ENCODE measurements at places on chromosomes 1 and 21. TPM values are rescaled to one million over a fixed set of nuclear protein-coding genes. Genes with fewer than 3 reads are reported as not detected.

Gene DYRK3
- 34.5 TPM for total RNA-seq

Gene MEX3A
- 3.3 TPM for total RNA-seq

Gene HENMT1
- 2.1 TPM for total RNA-seq

Gene IL19
- total RNA-seq = not detected

Gene DRAXIN
- 1.2 TPM for total RNA-seq

Gene ADORA1
- total RNA-seq = 5.7 TPM

Gene NEK2
- total RNA-seq = 17.3 TPM

Gene TSPAN2
- total RNA-seq = 0.30 TPM

Gene SPRR2F
- total RNA-seq = not detected

Gene PMVK
- total RNA-seq = 4.4 TPM

Gene SGIP1
- 4.4 TPM for total RNA-seq

Gene PPIAL4G
- not detected for total RNA-seq

Gene TRIM67
- total RNA-seq = not detected

Gene LY9
- total RNA-seq = not detected

Gene OPRD1
- not detected for total RNA-seq

Gene NOC2L
- total RNA-seq = 115 TPM

Gene GNG12
- total RNA-seq = 149 TPM

Gene TMEM61
- total RNA-seq = not detected

Gene NCF2
- not detected for total RNA-seq

Gene OR10Z1
- not detected for total RNA-seq

Gene RAVER2
- 2.4 TPM for total RNA-seq

Gene EFNA1
- 0.37 TPM for total RNA-seq

Gene RBM15
- 22.0 TPM for total RNA-seq

Gene KCNK1
- 10.8 TPM for total RNA-seq

Gene SLC30A1
- total RNA-seq = 37.2 TPM

Data from smooth muscle cell of the umbilical artery (primary cell).